ENCODE measurements at places on chromosomes 6 and 20. TPM values are rescaled to one million over a fixed set of nuclear protein-coding genes. Genes with fewer than 3 reads are reported as not detected.

GRCh38 chr20:44435630-44436335 lies 39.9 kb upstream of the TTPAL start:
- peak; percentile 23 for DNase-seq

DNA sequence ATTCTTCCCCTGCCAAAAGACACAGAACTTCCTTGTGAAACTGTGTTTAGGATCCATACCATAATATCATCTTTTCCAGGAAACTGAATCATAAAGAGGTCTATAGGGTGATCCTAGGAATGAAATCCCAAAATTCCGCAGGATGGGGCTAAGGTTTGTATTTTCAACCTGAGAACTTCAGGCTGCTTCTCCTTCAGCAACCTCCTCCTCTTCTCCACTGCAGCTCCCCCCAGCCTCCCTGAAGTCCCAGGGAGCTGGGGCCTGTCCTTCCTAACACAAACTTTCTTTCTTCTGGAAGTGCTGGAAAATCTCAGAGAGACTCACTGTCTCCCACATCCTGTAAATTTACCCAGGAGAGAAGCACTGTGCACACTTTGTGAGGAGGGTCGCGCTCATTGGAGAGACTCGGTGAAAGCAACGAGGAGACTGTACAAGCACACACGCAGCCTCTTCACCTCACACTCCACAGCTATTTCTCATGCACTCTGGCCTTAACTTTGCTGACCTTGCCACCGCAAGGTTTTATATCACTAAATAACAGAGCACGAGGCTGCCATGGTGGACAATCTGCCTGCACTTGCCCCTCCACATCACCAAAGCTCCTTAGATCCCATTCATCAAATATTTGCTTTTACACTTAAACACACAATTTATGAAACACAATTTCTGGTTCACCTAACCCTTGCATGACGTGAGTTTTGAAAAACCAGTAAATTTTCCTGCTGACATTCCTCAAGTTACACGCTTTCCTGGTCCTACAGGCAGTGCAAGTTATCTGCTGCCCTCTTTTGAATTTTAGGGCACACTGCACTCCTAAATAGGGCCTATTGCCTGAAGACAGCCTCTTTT lies 14.3 kb downstream of the ID4 start:
- peak; percentile 64 for DNase-seq

DNA sequence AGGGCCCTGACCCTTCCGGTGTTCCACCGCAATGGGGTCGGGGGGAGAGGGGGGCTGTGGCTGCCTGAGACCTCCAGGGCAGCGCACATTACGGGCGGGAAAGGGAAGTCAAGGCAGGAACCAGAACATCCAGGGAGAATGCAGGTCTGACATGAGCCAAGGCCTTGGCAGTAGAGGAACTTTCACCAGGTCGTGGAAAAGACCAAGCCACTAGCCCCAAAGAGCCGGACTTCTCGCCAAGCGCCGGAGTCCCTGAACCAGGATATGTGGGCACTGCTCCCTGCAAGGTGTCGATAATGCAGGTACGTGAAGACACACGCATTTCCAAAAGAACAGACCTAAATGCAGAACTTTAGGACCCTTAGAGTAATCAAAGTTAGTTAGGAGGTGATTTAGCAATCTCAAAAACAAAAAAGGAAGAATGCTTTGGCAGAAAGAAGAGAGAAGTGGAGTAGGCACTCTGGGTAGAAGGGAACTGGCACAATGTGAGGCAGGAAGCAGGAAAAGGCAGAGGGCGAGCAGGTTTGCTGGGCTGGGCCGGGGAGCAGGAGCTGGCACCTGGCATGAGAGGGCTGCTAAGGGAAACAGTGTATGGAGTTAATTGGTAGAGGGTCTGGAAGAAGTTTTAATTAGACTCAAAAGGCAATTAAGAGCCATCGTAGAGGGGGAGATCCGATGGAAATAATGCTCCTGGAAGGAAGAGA lies 14.3 kb downstream of the POU3F2 start:
- no peak for DNase-seq

DNA sequence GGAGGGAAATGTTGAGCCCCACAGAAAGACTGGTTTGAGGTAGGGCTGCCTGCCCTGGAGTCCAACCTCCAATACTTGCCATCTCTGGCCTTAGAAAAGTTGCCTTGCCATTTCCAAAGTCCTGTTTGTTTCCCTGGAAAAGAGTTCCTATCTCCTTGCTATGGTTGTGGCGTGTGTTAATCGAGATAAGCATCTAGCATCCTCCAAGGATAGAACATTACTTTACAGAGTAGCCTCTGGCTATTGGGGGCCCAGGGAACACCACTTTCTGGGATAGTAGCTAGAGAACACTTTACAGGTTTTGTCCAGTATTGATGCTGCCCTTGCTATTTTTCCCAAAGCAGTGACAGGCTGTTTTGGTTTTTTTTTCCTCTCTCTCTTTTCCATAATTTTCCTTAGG lies 57.4 kb upstream of the SASH1 start:
- DNase-seq, result no peak

- DNase-seq, result no peak
Measured at GRCh38 chr6:137443901-137444300, 50.3 kb downstream of the OLIG3 start.

DNA sequence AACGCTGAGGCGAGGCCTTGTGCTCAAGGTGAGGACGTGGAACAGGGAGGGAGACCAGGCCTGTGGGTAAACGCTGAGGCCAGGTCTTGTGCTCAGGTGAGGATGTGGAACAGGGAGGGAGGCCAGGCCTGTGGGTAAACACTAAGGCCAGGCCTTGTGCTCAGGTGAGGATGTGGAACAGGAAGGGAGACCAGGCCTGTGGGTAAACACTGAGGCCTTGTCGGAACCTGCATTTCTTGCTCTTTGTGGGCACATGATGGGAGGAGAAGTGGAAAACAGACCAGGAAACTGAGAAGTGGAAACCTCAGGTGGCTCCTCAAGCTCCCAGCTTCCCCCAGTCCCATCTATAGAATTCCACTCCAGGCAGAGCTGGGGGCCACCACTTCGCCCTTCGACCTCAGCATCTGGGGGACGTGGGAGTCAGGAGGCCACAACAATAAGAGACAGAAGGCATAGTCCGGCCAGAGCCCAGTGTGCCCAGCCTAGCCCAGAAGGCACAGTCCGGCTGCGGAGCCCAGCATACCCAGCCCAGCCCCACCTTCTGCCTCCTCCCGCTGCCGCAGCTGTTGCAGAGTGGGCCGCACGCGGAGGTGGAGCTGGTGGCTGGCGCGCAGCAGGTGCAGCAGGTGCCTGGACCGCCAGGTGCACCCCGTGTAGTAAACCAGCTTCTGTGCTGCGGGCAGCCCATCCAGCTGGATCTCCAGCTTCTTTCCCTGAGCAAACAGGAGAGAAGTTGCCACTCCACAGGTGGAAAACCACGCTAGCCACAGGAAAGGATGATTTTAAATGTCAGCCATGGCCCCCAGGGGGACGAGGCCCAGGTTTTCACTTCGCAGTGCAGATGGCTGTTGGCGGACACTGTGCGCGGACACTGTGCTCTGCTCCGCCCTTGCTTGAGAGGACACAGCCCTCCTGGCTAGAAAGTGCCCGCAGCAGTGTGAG lies 17.5 kb downstream of the FRMD1 start:
- no peak for DNase-seq

DNA sequence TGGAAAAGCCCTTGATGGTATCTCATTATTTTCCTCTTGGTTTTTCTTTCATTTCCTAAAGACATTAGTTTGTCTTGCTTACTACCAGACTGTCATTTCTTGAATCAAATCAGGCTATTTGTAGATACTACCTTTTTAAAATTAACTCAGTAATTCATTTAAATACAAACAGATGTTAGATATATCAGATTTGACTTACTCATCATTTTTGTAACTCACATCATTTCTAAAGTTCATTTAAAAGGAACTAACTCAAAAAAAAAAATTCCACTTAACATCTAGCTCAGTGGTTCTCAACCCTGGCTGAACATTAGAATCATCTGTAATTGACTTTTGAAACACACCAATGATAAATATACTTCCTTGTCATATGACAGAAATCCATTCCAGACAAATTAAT lies 48.2 kb upstream of the TINAG start:
- no peak for DNase-seq

GRCh38 chr6:51167468-51167867 lies 348.8 kb downstream of the TFAP2B start:
- no peak for DNase-seq

GRCh38 chr20:4102381-4102780 lies 87.0 kb upstream of the RNF24 start:
- DNase-seq, result no peak

GRCh38 chr6:10659699-10660348 lies 34.6 kb downstream of the C6orf52 start:
- DNase-seq, result peak; percentile 23

DNA sequence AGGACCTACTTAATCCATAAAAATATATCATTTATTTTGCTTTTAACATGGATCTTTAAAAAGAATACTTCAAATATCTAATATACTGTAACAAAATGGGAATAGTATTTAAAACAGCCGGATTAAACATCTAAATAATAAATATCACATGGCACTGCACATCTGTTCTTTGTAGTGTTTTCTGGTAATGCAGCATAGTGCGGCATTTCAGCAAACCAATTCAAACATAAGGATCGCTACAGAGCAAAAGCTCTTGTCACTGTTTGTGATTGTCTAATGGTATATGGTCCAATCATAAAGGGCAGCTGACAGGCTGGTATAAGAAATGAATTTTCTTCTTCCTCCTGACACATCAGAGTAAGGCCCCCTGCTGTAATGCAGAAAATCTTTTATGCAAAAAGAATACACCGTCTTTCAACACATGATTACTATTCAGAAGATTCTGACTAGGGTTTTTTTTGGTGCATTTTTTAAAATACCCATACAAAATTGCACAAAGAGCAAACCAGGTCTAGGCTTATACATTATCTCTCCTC lies 40.0 kb upstream of the POU3F2 start:
- DNase-seq, result no peak

DNA sequence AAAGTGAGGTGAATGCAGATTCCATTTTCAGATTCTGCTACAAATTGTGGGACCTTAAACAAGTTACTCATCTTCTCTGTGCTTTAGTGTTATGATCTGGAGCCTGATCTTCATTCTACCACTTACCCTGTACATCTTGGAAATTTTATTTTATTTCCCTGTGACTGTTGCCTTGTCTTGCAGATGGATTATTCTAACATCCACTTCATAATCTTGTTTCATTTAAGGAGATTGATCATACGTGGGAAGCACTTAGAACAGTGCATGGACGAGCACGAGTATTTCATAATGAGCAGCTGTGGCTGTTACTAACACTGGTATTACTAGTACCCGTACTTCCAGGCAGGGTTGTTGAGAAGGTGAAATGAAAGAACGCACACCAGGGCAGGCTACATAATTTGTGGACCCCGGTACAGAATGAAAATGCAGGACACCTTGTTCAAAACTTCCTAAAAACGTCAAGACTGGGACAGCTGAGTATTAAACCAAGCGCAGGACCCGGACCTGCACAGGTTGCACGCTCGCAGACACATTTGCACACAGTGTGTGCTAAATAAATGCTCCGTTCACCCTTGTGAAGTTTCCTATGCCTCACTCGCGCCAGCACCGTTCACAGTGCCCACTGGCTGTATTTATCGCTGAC lies 535 bp upstream of the CCDC170 start:
- DNase-seq, result no peak

DNA sequence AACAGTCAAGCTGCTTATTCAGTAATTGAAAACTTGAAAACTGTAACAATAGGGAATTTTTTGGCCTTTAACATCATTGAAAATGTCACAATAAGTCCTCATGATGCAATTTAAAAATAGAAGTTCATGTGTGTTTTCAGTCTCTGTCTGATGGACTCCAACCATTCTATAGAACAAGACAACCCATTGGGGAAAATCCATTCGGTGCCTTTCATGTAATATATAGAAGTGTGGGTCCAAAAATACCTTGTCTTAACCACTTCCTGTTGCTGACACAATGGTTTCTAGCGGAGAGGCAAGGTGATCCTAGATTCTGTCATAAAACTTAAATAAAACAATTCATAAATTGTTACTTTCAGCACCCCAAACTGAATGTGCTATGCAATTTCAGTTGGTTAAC lies 1131.3 kb upstream of the MAP3K7 start:
- no peak for DNase-seq

- DNase-seq, result peak; percentile 20
Measured at GRCh38 chr6:12353731-12354130, 63.6 kb downstream of the EDN1 start.

- no peak for DNase-seq
Measured at GRCh38 chr6:5076931-5077330, 8.2 kb upstream of the PPP1R3G start.

DNA sequence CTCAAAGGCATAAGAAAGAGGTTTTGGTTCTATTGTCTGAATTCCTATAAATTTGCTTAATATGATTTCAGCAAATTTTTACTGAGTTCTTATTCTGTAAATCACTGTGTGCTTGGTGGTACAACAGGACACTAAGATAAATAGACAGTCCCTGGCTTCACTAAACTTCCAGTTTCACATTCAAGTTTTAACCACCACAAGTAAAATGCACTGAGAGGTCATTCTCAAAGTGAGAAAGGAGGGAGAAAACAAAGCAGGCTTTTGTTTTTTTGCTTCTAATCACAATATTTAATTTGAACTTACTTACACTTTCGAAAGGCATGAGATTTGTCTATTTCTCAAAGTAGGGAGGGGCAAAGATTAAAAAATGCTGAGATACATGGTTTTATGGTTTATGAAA lies 445.7 kb downstream of the CDC5L start:
- no peak for DNase-seq

- DNase-seq, result peak; percentile 51
Measured at GRCh38 chr6:87925373-87926060, 122.1 kb upstream of the SPACA1 start.

DNA sequence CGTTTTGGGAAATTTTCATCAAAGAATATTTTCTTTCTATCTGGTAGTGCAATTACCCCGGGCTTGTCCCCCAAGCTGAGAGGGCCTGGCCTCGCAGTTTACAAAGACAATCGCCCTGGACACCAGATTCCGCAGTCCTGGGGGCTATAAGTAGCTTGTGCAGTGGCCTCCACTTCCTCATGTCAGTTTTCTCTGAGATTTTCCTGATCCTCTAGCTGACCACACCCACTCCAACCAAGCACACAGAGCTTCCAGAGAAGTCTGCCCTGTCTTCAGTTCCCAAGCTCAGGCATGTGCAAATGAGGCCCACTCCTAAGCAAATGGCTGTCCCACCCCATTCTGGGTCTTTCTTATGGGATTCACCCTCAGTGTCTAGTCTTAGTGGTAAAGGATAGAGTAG lies 245.3 kb downstream of the MAFB start:
- DNase-seq, result no peak

Gene GMPR
- 15.9 TPM for total RNA-seq

Gene CASS4
- under 0.01 TPM for total RNA-seq

Gene DDX39B
- 306 TPM for total RNA-seq

Gene FNDC1
- total RNA-seq, result not detected

Gene TMEM200A
- 0.20 TPM for total RNA-seq

Gene SEMG1
- total RNA-seq, result not detected

Gene RBBP8NL
- total RNA-seq, result not detected
